ENCODE measurements at places on chromosomes 6 and 20.

- DNase-seq = no peak
These were observed 26.2 kb upstream of the LRRC1 start for GRCh38 chr6:53768636-53769035.

GRCh38 chr6:56714982-56715456, 72.3 kb upstream of the DST start:
- DNase-seq = no peak

DNA sequence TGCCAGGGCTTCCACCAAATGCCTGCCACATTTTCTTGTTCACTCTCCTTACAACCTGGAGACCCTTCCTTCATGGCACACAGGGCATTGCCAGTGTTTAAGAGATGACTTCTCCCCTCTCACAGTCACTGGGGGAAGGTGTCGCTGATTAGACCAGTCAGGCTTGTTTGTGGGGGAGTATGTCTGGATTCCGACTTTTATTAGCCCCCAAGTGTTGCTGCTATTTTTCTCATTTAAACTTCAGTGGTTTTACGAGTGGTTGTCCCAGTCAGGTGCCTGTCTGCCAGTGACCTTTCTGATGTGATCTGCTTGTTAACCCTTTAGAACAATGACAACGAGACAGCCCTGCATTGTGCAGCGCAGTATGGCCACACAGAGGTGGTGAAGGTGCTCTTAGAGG, 92.3 kb downstream of the ANKS1A start:
- DNase-seq = no peak

GRCh38 chr6:116016846-116017545, 43.7 kb downstream of the FRK start:
- DNase-seq = no peak

DNA sequence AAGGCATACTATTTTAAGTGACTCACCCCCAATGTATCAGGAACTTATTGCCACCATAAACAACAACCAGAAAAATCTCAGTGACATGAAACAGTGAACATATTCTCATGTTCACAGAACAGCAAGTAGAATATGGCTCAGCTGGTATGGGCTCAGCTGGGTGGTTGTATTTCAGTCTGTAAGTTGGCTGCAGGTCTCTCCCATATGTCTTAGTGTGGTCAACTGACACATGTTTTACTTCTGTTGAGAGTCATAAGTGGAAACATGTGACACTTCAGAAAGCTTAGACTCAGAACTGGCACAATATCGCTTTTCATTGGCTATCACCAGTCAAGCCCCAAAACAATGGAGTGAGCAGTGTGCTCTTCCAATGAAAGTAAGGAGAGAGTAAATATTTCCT, 574.1 kb downstream of the HAO1 start:
- no peak for DNase-seq

DNA sequence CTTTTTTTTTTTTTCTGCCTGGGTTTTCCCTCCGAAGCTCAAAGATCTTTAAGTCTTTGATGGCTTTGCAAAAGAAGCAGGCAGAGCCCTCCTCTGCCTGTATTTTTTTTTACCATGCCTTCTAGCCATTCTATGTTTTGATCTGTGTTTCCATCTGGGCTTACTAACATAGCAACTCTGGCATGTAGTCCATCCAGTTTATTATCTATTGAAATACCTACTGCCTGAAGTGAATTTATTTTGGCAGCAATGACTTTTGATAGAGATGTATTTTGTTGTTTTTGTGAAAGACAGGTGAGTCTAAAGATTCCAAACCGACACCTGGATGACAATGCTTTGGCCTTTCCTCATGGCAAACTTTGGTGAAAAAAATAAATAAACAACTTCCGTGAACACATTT, 1157.7 kb upstream of the MAP3K7 start:
- DNase-seq = no peak

DNA sequence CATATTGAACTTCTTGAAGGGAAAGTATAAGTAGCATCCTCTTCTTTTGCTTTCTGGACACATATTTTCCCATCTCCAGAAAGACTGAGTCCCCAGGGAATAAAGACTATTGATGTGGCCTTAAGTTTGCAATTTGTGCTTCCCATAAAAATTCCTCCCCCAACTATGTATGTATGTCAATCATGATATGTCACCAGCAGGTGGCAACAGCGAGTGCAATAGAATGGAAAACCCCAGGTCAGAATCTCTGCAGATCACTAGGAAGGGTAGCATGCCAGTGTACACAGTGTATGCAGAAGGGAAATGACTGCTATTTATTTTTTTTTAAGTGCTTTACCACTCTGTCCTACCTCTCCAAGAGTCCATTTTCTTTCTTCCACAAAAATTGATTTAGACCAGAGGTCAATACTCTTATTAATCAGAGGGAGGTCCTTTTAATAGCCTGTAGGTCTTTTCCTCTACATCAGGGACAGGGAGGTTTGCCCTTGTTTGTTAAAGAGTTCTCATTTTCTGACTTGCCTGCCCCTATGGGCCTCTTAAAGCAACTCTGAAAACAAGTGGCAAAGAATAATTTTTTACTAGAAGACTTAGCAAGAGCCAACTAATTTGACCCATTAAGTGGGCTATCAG, 61.4 kb downstream of the BMP2 start:
- DNase-seq = no peak
